ENCODE measurements at places on chromosomes 1 and 21.

GRCh38 chr1:228778961-228779360, 43.7 kb downstream of the RHOU start:
- DNase-seq, result no peak

DNA sequence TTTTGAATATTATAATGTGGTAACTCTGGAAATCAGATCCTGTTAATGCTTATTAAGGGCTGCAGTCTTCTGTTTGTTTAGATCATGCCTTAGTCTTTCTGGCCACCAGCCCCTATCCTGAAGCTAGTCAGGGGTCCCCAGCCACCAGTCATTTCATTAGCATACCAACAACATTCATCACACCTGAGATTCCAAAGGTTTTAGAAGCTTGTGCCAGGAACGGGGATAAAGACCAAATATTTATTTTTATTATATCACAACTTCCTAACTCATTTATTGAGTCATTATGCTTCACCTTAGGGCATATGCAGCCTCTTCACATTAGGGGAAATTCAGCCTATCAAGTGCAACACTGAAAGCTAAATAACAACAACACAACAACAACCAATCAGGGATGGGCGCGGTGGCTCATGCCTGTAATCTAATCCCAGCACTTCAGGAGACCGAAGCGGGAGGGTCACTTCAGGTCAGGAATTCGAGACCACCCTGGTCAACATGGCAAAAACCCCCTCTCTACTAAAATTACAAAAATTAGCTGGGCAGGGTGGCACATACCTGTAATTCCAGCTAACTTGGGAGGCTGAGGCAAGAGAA, 2.9 kb upstream of the PSEN2 start:
- no peak for DNase-seq

DNA sequence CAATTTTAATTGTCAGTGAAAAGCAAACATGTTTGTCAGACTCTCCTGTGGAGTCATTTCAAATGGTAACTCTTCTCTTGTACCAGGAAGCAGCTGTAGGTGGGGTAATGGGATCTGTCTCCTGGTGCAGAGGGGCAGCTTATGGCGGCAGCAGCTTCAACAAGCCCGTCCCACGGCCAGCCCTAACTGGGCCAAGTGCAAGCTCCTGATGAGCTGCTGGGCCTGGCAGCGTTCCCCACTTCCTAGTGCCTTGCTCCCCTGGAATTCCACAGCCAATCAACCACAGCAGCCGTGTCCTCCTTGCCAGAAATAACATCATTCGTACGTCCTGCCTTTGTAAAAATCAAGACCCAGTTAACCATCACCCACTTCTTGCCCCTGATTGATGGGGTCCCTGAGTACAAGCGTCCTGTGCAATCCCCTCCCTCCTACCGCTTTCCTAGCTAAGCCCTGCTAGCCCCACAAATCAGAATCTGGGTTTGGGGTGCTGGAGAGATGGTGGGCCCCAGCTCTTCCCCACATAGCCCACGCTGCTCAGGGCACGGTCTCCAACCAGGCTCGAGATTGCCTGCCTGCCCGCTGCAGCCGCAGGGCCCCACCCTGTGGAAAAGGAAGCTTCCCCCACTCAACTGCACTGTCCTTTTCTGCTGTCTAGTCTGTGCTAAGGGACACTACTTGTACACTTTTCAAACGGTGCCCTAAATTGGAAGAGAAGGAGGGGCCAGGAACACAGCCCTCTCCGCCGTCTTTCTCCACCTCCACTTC, 61.2 kb downstream of the TOR1AIP2 start:
- DNase-seq, result no peak

DNA sequence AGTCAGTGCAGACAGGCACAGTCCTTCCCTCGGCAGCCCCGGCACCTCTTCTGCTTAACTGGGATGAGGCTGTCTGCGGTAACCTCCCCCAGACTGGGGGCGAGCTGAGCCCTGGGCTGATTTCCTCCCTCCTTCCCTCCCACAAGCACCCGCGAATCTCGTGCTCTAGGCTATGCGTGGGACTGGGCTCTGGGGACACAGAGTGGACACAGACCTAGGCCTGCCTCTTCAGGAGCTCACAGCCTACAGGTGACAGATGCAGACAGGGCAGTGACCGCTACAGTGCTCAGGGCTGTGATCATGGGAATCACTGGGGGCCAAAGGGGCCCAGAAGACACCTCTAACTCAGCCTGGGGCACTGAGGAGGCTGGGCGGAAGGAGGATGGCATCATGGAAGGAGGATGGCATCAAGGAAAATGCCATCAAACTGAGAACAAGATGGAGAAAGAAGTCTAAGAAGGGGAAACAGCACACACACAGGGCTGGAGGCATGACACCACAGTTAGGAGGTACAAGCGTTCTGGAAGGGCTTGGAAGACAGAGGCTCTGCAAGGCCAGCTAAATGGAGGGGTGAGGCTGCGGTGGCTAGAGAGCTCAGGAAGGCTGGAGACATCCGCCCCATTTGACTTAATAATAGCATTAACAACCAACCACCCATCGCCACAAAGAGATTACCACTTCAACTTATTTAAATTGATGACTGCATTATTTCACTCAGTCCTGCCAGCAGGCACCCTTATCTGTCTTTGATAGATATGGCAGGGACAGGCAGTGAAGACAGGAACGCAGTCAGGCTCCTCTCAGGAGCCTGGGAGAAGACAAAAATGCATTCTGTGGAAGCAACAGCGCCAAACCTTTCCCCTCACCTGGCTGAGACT, 4.2 kb downstream of the TTC39A start:
- no peak for DNase-seq

DNA sequence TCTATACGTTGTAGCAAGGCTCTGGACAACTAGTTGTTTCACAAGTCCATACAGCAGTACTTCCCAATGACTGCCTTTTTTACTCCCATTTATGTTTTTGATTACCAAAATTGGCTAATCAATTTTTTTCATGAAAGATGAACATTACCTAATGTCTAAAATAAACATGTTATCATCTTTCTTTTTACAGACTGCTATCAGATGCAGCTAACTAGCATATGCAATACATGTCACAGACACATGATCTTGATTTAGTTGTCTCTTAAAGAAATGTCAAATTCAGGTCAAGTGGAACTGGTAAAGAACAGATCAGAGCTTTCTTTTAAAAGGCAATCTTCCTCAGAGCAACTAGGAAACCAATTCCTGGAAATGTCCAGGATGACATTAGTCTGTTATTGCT, 630 bp upstream of the DBT start:
- no peak for DNase-seq

DNA sequence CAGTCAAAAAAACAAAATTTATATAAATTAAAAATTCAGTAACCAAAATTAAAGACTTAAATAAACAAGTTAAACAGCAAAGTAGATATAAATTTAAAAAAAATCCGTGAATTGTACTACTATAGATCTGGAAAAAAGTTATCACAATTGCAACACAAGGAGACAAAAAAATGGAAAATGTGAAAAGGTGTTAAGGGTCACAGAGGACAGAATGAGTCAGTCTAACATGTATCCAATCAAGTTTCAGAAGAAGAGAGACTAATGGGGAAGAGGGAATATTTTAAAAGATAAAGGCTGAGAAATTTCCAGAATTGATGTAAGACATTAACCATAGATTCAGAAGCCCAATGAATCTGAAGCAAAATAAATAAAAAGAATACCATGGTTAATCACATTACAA, 46.0 kb downstream of the USP24 start:
- no peak for DNase-seq

GRCh38 chr1:91836331-91837040, 49.5 kb downstream of the TGFBR3 start:
- DNase-seq, result no peak

GRCh38 chr1:76068953-76069561, 5.5 kb upstream of the ST6GALNAC3 start:
- no peak for DNase-seq
